ENCODE measurements at places on chromosomes 5 and 9.

- no peak for DNase-seq
These were observed 70.1 kb downstream of the RGS3 start for GRCh38 chr9:113533335-113534225.

GRCh38 chr5:5017827-5018577 is 122.1 kb upstream of the ADAMTS16 start:
- no peak for DNase-seq

DNA sequence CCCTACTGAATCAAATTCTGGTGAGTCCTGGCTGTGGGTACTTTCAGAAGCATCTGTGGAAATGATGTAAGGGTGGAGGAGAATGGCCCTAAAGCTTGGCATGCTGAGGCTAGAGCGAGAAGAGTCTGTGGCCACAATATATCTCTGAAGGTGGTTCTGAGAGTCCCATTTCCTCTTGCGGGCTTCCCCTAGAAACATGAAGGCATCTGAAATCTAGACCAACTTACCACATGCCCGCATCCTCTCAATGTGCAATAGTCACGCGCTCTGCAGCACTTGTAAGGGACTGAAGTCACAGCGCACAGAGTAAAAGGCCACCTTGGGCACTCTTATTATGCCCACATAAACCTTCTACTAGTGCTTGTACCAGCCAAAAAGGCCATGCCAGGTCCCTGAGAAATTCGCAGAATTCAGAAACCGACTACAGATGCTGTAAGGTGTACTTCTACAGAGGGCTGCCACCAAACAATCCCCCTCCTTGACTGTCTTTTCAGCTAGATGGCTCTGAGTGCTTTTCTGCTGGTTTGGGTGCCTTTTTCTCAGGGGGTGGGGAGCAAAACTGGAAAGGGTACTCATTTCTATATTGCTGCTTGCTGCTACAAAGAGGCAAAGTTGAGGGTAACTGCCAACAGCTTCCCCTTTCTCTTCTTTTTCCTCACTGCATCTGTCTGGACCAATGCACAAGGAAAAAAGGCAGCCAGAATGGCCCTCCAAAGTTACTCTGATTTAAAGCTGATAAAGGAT is 107.3 kb downstream of the ZDHHC21 start:
- DNase-seq, result no peak

DNA sequence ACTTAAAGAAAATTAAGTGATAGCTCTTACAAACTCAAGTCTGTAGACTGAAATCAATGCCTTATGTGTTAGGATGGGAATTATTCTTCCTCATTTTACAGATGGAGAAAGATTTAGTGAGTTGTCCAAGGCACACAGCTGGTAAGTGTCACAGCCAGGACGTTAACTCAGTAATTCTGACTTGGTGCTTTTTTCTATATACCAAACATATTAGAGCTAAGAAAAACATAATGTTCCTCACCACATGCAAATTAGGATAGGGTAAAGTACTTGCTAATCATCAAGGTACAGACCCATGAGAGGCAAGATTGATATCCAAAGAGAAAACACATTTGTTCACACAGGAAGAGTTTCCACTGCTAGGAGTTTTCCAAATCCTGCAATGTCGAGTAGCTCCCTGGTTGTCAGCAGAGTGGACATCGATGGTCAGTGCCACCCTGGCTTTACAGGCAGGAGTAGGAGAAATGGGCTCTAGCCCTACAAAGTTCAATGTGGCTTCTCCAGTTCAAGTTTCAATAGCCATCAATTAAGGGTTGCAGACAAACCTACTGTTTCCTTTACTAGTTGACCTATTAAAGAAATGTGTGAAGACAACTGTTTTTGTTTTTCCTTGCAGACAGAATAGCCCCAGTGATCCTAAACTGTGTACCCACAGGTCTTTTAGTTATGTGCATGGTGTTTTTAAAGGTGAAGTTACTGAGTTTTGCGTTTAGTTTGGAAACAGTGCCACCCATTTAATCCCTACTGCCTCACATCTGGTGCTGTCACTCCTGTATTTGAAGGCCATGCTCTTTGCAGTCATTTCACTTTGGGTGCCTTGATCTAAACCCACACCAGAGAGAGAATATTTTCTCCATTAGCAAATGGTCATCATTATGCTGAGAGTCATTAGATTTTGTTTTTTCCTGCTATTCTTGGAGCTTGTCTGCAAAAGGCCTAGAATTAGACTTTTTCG is 460.8 kb upstream of the SMARCA2 start:
- DNase-seq, result no peak

DNA sequence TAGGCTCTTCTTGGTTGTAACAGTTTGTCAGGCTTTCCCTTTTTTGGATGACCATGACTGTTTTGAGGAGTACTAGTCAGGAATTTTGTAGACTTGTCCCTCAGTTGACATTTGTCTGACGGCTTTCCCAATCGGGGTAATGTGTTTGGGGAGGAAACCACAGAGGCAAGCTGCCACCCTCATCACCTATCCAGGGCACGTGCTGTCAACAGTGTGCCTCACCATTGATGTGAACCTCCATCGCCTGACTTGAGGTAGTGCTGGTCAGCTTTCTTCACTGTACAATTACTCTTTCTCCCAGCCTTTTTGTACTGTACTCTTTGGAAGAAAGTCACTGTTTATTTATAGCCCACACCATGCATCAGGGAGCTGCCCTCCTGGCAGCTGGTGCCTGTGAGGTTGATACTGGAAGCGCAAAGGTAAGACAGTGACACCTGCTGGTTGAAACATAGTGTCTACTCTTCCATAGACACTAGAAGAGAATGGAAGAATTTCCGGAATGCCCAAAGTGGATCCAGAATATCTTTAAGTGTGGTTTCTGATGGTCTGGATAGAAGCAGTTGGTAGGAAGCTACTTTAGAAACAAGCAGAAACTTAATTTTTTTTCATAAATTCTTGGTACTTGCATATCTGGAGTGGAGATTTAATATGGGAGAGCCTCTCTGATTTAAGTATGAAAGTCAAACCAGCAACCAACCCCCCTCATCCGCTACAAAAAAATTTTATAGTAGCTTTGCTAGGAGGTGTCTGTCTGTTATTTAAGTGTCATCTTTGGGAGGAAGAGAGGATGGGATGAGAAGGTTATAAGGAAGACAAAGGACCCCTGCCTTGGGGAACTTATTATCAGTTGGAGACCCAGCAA is 69.3 kb downstream of the SNX30 start:
- DNase-seq, result peak; percentile 48

GRCh38 chr9:131704988-131705387 is 34.9 kb downstream of the RAPGEF1 start:
- DNase-seq, result no peak

GRCh38 chr5:113806904-113807303 is 293.4 kb downstream of the YTHDC2 start:
- DNase-seq, result no peak

- DNase-seq, result no peak
These were observed 9.7 kb upstream of the ZNF354A start for GRCh38 chr5:178740181-178740557.

- DNase-seq, result no peak
These were observed 1.1 kb downstream of the RUSC2 start for GRCh38 chr9:35490910-35491465.

- DNase-seq, result no peak
These were observed 6.8 kb downstream of the GNE start for GRCh38 chr9:36251428-36251827.

DNA sequence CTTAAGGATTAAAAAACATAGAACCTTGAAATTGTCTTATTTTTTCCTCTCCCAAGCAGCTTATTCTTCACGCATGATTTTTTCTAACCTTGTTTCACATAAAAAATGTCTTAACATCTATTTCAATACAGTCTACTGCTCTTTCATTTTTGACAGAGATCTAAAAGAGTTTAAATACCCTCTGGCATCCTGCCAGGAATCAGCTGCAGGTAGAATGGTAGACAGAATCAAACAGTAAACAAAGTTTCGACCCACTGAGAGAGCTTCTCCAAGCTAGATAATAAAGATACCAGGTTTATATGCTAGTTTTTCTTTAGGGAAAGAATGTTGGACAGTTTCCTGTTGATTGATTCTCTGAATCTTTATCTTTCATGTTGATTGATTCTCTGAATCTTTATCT is 555.8 kb upstream of the CDH9 start:
- no peak for DNase-seq

GRCh38 chr5:6342689-6343315 is 35.5 kb downstream of the MED10 start:
- no peak for DNase-seq

GRCh38 chr5:172616730-172617129 is 24.3 kb upstream of the NEURL1B start:
- DNase-seq, result no peak

GRCh38 chr9:33227008-33227398 is 13.0 kb upstream of the SPINK4 start:
- DNase-seq, result no peak

- DNase-seq, result no peak
These were observed 21.9 kb upstream of the HRH2 start for GRCh38 chr5:175635854-175636584.

GRCh38 chr9:21813575-21814473 is 11.4 kb downstream of the MTAP start:
- peak; percentile 4 for DNase-seq

DNA sequence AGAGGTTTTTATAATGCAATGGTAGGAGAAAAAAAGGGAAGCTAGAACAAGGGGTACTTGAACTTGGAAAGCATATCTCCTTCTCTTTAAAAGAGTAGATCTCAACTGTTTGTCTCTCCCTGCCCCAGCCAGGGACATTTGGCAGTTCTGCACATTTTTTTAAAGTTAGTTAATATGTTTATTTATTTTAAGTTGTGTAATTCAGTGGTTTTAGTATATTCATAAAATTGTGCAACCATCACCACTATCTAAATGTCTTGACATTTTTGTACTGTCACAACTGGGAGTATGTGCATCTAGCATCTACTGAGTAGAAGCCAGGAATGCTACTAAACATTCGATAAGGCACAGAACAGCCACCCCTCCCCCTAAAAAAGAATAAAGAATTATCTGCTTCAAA is 103.5 kb upstream of the DPYSL3 start:
- DNase-seq, result no peak

GRCh38 chr5:140413230-140413629 is 11.6 kb downstream of the ANKHD1 start:
- no peak for DNase-seq

GRCh38 chr9:504921-505740 is 290.5 kb downstream of the DOCK8 start:
- no peak for DNase-seq

DNA sequence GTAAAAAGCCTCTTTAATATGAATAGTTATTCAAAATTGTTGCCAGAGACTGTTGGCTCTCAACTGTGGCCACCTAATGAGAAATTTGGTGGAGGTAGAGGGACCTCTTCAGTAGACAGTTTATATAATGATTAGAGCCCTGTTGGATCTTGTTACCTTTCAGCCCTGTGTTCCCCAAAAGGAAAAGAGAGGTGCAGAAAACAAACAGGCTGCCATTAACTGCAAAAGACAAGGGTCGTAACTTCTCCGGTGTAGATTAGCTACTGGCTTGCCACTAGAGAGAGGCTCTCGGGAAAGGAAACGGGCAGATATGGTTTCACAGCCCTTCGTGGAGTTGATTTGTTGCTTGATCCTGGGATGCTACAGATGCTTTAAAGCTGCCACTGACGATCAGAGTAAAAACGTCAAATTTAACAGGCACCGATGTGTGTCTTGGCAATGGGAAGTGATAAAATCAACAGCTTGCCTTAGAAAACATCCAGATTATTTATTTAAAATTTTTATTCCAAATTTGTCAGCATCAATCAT is 7.8 kb downstream of the FST start:
- DNase-seq, result no peak

- DNase-seq, result no peak
These were observed 1.7 kb downstream of the CNOT8 start for GRCh38 chr5:154860123-154860522.

DNA sequence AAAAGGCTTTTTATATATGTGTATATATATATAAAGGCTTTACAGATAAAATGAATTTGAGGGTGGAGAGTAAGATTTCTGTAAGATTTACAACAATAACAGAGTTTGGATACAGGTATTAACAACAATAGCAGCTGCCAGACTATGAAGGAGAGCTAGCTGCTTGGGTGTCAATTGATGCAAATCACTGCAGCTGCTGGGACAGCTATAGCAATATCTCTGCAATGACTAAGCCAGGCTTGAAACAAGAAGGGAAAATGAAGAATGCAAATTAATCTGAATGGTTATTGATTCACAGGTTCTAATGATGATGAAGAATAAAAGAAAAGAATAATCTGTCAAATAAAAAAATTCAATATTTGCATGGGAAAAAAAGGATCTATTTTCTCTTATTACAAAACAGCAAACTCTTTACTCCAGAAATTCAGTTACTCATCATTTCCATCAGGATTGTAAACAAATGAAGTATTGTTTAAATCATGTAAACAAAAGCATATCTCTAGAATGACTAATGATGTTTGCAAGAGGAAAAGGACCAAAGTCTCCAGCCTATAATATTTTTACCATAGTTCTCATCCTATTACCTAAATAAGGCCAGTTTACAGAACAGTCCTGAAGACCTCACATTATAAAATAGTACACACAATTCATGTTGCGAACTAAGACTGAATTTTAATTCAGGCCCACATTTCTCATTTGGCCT is 219.0 kb downstream of the HTR1A start:
- no peak for DNase-seq

DNA sequence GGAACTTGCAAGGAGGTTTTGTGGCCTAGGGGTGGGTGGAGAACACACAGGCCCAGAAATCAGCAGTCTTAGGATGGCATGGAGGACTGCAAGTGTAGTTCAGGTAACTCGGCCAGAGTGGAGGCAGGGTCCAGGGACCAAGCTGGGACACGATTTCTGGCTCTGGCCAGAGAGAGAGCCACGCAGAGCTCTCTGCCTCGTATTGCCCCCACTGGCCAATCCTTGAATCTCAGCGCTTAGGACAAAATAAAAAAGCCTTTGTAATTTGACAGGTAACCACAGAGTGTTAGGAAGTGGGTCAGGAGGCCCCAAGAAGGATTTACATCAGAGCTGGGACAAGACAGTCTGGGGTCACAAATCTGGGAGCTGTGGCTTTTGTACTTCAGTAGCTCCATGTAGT is 11.7 kb downstream of the MAP3K1 start:
- DNase-seq, result no peak

GRCh38 chr5:122398016-122398415 is 86.0 kb downstream of the SNCAIP start:
- no peak for DNase-seq

DNA sequence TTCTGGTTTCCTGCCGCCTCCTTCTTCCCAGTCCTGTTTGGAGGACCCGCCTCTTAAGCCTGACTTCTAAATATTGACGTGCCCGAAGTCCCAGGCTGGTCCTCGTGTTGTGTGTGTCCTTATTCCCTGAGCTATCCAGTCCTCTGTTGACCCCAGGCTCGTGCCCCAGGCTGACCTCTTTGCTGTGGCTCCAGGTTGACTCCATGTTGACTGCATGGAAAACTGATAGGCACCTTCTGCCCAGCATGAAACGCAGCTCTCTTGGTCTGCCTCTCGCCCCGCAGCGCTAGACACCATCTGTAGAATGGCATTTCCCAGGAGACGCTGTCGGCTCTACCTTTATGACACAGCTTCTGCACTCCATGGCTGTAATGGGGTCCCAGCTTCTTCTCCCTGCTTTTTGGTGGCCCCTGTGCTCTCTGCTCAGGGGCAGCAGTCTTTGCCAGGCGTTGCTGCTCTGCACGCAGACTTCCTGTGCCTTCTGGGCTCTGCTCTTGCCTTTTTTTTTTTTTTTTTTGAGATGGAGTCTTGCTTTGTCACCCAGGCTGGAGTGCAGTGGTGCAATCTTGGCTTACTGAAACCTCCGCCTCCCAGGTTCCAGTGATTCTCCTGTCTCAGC is 28.4 kb downstream of the EHMT1 start:
- peak; percentile 70 for DNase-seq

Measured in NCI-H2171 (cell line).